ENCODE measurements at places on chromosomes 2 and 18.

DNA sequence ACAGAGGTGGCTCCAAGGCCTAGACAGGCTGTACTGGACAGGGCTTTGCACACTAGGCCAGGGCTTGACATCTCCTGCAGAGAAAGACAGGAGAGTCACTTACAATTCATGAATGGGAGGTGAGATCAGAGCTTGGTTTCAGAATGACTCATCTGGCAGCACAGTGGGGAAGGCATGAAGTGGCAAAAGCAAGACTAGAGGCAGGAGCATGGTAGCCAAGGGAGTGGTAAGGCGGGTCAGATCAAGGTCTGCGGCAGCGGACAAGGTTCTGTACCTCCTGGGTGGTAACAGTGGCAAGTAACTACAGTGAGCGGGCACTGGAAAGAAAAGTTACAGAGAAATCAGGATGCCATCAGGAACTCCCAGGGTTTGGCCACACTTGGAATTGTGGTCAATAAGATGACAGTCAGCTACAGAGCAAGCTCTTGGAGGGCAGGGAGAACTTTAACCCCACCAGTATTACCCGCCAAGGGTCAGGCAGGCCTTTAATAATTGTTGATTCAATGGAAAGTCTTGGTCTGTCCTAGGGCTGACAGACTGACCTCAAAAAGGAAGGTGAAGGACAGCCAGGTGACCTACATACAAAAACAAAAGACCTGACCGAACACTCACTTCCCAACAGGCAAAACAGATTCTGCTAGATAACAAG lies 5.7 kb downstream of the MCFD2 start:
- no peak for DNase-seq

DNA sequence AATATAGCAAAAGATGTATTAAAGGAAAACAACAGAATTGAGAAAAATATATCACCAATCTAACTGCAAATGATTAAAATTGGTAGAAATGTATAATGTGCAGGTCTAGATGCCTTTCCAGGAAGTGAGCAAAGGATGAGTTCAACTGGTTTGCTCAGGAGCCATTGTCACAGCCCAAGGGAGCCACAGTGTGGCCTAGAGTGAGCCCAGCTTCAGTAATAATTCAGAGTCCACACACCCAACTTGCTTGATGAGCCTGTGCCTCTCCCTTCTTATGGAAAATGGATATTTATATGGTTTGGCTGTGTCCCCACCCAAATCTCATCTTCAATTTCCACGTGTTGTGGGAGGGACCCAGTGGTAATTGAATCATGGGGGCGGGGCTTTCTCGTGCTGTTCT lies 92.2 kb upstream of the ASAP2 start:
- DNase-seq, result no peak

DNA sequence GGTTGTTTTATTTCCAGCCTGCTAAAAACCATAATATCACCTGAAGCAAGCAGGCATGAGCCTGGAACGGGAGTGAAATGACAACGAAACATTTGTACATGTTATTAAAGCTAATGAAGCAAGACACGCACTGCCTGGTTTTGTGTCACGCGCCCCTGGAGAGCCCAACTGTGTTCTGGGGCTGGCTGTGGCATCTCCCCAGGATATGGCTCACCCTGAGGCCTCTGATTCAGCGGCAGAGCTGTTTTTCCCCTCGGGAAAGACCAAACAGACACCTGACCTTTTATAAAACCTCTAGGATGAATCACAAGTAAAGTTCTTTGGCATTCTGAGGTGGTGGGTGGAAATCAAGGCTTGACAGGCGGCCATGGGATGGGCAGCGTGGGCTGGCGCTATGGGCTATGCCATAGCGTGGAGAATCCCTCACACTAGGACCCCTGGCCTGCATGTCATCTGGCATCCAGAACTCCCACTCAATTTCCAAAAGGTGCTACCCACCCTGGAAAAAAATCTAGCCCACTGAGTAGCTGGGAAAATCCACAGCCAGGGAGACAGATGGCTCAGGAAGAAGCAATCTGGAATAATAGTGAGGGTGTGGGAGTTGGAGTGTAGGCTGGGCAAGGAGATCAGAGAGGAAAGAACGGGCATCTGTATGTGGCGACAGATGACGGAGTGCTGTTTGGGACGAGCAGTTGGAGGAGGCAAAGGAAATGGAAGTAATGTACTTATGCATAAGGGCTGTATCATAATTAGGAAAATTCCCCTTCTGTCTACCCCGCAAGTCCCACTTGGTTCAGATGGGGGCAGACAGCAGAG lies 262.0 kb downstream of the AFF3 start:
- no peak for DNase-seq

DNA sequence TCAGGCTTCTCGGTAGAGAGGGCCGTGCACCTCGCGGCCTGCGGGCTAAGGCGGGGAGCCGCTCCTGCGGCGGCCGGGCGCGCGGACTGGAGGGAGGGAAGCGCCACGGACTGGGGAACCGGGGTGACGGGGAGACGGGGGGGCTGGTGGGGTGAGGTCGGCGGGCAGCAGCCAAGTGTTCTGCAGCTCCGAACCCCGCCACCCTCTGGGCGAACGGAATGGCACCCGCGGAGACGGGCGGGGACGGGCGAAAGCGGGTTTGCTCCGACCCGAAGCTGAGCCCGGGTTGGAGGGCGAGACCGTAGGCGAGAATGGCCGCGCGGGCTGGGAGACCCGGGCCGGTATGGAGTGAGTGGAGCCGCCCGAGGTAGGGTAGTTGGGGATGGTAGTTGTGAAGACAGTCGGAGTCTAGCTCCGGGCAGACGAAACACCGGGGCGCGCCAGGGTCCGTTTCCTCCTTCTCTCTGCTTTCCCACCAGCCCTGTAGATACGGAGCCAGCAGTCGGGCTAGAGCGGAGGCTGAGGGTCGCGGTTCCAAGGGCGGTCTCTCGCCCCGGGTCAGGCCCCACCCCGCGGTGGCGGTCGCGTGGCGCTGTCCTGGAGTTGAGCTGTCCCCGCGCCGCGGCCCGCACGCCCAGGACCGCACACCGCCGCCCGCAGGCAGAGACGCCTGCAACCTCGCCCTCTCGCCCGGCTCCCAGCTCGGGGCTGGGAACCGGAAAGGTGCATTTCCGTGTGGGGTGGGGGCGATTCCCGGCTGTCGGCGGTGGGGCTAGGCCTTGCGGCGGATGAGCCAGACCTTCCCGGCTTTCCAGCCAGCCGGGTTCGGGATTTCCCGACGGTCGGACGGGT lies 160.3 kb upstream of the SIX2 start:
- DNase-seq, result no peak

GRCh38 chr2:196277002-196277401 lies 105.6 kb upstream of the STK17B start:
- DNase-seq, result no peak

- DNase-seq, result no peak
Measured at GRCh38 chr2:119823734-119824334, 64.1 kb downstream of the PTPN4 start.

DNA sequence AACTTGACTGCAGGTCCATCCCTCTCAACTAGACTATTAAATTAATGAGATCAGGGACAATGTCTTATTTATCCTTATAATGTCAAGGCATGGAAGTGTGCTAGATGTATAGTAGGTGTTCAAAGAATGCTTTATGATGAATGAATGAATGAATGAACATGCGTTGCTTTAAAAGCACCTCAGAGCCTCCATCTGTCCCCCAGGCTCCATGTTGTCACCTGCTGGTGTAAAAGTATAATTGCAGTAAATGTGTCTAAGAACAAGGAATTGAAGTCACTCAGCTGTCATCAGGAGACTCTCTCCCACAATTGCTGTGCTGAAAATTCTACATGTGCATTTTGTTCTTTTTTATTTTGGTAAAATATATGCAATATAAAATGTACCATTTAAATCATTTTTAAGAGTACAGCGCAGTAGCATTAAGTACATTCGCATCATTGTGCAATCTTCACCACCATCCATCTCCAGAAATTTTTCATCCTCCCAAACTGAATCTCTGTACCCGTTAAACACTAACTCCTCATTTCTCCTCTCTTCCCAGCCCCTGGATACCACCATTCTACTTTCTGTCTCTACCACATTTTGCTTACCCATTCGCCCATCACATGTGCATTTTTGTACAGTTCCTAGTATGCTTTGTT lies 52.6 kb downstream of the GNAL start:
- no peak for DNase-seq
